Upper lobe of right lung (tissue), 1 donor: ENCODE measurements at places on chromosomes 1 and 21. TPM values are rescaled to one million over a fixed set of nuclear protein-coding genes. Genes with fewer than 3 reads are reported as not detected.
A peak's percentile ranks its signal among the peaks of the same experiment; 100 is the strongest.

DNA sequence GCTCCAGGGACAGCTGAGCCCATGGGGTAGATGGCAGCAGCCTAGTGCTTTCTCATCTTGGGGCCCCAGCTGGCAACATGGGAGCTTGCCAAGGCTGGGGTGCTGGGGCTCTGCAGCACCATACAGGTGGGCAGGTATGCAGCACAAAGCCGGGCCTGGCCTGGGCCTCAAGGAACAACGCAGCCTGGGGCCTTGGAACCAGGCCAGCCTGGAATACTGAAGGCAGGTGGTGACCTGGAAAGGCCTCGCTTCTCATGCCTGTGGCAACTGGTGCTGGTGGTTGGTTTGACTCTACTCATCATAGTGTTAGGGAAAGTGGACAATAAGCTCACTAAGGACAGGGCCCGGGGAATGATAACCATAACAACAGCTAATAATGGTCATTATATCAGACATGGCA, 27.0 kb upstream of the SDHB start:
- H3K4me1 ChIP-seq = no peaks in the 10 kb centered on the region
- H3K27ac ChIP-seq = no peak overlapping the region
- no peak overlapping the region for H3K4me3 ChIP-seq

- no peaks in the 10 kb centered on the region for H3K4me1 ChIP-seq
- H3K36me3 ChIP-seq = no peaks in the 10 kb centered on the region
- DNase-seq = no peak
Observed at GRCh38 chr1:216961516-216961915, 238.3 kb upstream of the ESRRG start.

Gene ADORA1
- total RNA-seq = 4.1 TPM

- no peaks in the 10 kb centered on the region for H3K36me3 ChIP-seq
- no peaks in the 10 kb centered on the region for H3K27me3 ChIP-seq
- no peak overlapping the region for H3K4me3 ChIP-seq
- peaks cover 5% of the 10 kb centered on the region for H3K4me1 ChIP-seq
- no peak for DNase-seq
- no peak overlapping the region for H3K27ac ChIP-seq
Observed at GRCh38 chr1:60972841-60973364, 109.5 kb upstream of the NFIA start.

GRCh38 chr21:32257962-32258785, 20.7 kb downstream of the MIS18A start:
- H3K27ac ChIP-seq = no peak overlapping the region
- H3K4me1 ChIP-seq = peaks cover 4% of the 10 kb centered on the region
- no peak overlapping the region for H3K4me3 ChIP-seq
- DNase-seq = no peak
- H3K36me3 ChIP-seq = no peaks in the 10 kb centered on the region
- no peaks in the 10 kb centered on the region for H3K27me3 ChIP-seq

DNA sequence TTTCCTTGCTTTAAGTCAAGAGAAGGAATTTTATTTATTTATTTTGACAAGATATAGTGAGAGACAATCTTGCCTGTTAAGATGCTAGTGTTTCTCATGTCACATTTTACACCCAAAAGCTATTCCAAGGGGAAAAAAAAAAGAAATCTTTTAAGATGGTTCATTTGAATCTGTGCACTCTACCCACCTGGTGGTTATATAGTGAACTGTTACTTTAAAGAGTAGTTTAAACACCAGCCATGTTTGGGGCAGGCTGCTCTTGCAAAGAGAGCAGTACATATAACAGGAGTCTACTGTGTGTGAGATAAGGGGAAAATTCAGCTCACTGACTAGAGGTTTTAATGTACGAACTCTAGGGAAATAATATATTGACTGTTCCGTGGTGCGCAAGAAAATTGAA, 3.3 kb upstream of the ELAVL4 start:
- H3K36me3 ChIP-seq = no peaks in the 10 kb centered on the region
- H3K27ac ChIP-seq = no peak overlapping the region
- peaks cover 22% of the 10 kb centered on the region for H3K27me3 ChIP-seq
- DNase-seq = no peak
- no peak overlapping the region for H3K4me3 ChIP-seq

Gene AHDC1
- 34.2 TPM for total RNA-seq

- H3K4me3 ChIP-seq = no peak overlapping the region
- H3K27me3 ChIP-seq = no peaks in the 10 kb centered on the region
- peaks cover 11% of the 10 kb centered on the region for H3K36me3 ChIP-seq
- H3K4me1 ChIP-seq = peaks cover 100% of the 10 kb centered on the region
- DNase-seq = no peak
- peak overlapping the region; percentile 90 for H3K27ac ChIP-seq
Observed at GRCh38 chr1:33341190-33341589, 20.3 kb upstream of the A3GALT2 start.

- H3K27me3 ChIP-seq = no peaks in the 10 kb centered on the region
- no peak for DNase-seq
- H3K36me3 ChIP-seq = no peaks in the 10 kb centered on the region
- peak overlapping the region; percentile 66 for H3K27ac ChIP-seq
Observed at GRCh38 chr1:218351391-218352074, 6.4 kb downstream of the TGFB2 start.

DNA sequence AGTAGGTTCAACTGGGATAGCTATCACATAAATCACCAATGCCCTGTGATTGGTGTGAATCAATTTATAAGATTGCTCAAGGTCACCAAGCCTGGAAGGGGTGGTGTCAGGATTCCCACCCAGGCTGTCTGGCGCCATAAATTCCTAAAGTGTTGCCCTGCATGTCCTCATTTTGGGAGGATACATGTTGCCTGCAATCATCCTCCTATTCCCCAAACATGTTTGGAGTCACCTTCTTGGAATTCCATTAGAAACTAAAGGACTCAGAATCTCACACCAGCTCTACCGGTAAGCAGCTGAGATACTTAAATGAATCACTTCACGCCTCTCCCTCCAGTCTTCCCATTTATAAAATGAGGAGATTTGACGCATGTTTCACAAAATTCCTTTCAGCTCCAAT, 54.1 kb upstream of the SLC45A1 start:
- no peaks in the 10 kb centered on the region for H3K36me3 ChIP-seq
- H3K4me3 ChIP-seq = no peak overlapping the region
- DNase-seq = no peak
- no peaks in the 10 kb centered on the region for H3K27me3 ChIP-seq
- H3K4me1 ChIP-seq = peaks cover 16% of the 10 kb centered on the region

Gene BTG2
- total RNA-seq = 95.3 TPM

DNA sequence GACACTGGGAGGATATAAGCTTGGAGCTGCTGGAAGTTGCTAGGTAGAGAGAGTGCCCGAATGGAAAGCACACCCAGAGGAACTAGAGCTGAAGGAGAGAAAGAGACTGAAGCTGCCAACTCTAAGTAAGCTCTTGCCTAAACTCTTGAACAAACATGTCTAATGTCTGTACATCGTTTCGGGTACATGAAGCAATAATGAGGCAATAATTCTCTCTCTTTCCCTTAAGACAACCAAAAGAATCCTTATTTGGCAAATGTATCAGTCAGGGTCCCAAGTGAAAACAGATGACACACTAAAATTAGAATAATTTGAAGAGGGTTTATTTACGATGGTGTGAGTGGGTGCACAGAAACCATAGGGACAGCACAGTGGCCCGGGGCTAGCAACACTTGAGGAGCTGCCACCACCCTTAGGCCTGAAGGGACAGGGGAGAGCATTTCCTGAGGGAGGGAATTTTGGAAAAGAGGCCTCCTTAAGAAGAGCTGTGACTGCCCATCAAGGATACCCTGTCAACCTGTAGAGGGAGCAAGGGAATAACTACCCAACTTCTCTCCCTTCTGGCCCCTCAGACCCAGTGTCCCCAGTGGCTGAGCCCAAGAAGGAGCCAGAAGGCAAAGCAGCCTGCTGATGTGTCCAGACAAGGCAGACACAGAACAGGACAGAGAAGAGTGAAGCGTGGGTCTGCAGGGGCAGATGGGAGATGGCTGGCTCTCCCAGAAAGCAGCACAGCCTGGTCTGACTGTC, 36.1 kb upstream of the KHDRBS1 start:
- no peak overlapping the region for H3K27ac ChIP-seq
- H3K4me3 ChIP-seq = no peak overlapping the region
- H3K4me1 ChIP-seq = no peaks in the 10 kb centered on the region
- no peaks in the 10 kb centered on the region for H3K36me3 ChIP-seq
- H3K27me3 ChIP-seq = no peaks in the 10 kb centered on the region

- no peak overlapping the region for H3K4me3 ChIP-seq
- H3K36me3 ChIP-seq = no peaks in the 10 kb centered on the region
- H3K27ac ChIP-seq = no peak overlapping the region
- H3K27me3 ChIP-seq = no peaks in the 10 kb centered on the region
Observed at GRCh38 chr1:240515505-240515904, 96.5 kb downstream of the GREM2 start.

GRCh38 chr1:88398338-88398737, 285.7 kb upstream of the PKN2 start:
- no peak for DNase-seq
- no peaks in the 10 kb centered on the region for H3K27me3 ChIP-seq
- H3K4me1 ChIP-seq = no peaks in the 10 kb centered on the region
- no peak overlapping the region for H3K27ac ChIP-seq
- no peaks in the 10 kb centered on the region for H3K36me3 ChIP-seq
- H3K4me3 ChIP-seq = no peak overlapping the region

Gene SH2D5
- total RNA-seq = 0.52 TPM

Gene ZBTB8B
- not detected for total RNA-seq

- DNase-seq = no peak
- H3K4me3 ChIP-seq = no peak overlapping the region
- H3K36me3 ChIP-seq = no peaks in the 10 kb centered on the region
- H3K27ac ChIP-seq = no peak overlapping the region
Observed at GRCh38 chr21:17416139-17416538, 96.7 kb upstream of the CXADR start.

Gene GCSAML
- 2.7 TPM for total RNA-seq

GRCh38 chr1:62964141-62964540, 180.2 kb downstream of the ATG4C start:
- no peak overlapping the region for H3K27ac ChIP-seq
- no peaks in the 10 kb centered on the region for H3K27me3 ChIP-seq
- H3K36me3 ChIP-seq = no peaks in the 10 kb centered on the region
- H3K4me3 ChIP-seq = no peak overlapping the region

DNA sequence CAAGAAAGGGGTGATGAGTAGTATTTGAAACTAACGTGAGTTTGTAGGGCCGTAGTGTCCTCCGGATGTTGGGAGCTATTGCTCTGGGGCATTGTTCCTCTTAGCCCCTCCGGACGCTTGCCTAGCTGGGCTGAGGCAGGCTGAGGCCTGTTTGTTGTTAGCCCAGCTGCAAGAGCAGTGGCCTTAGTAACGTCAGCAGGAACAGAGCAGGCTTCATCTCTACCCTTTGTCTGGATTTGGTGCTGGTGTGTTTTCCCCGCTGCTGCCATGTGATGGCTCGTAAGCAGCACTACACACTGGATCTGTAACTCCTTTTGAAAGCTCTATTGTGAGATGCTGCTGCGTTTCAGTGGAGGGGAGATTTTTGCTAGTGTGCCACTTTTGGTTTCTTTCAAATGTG, 57.6 kb downstream of the DNM3 start:
- no peak overlapping the region for H3K4me3 ChIP-seq
- peak overlapping the region; percentile 44 for H3K27ac ChIP-seq
- no peaks in the 10 kb centered on the region for H3K27me3 ChIP-seq
- H3K36me3 ChIP-seq = no peaks in the 10 kb centered on the region
- DNase-seq = no peak
- no peaks in the 10 kb centered on the region for H3K4me1 ChIP-seq

Gene LMX1A
- not detected for total RNA-seq

DNA sequence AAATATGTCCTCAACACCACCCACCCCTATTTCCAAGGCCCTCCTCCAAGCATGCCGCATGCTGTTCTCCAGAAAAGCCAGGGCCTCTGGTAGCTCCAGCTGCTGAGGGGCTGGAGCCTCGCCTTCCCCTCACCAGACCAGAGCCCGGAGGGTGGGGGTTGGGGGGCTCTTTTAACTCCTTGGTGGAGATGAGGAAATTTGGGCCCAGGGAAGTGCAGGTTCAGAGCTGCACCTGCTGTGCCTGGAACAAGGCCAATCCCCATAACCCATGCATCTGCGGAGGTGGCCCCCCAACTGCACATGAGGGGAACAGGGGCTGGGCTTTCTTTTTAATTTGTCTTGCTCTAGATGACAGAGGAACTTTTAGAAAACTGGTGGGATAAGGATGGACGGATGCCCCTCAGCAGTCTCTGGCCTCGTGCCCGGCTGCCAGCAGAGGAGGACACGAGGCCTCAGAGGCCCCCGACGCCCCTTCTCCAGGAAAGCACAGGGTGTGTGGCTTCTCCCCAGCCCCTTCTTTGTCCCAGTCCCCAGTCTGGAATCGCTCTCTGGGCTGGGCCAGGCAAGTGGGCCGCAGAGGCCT, 550 bp upstream of the SELENON start:
- DNase-seq = no peak
- no peaks in the 10 kb centered on the region for H3K36me3 ChIP-seq
- no peaks in the 10 kb centered on the region for H3K27me3 ChIP-seq
- peaks cover 50% of the 10 kb centered on the region for H3K4me1 ChIP-seq
- H3K27ac ChIP-seq = peak overlapping the region; percentile 86

DNA sequence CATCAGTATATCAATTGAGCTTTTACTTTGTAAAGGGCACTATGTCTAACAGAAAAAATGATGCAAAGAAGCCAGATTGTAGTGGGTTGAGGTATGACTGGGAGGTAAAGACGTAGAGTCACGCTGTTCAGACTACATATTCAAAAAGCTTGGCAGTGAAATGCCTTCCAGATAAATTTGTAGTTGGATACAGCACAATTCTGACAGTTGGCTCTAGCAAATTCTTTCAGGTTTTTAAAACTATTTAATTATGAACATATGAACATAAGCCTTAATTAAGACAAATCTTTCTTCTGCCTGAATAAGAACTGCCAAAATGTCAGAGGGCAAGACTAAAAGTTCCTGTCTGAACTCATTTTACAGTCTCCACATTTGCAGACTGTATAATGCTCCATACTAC, 118.8 kb downstream of the DPYD start:
- H3K27ac ChIP-seq = no peak overlapping the region
- no peak for DNase-seq
- H3K4me1 ChIP-seq = no peaks in the 10 kb centered on the region
- no peaks in the 10 kb centered on the region for H3K27me3 ChIP-seq
- no peak overlapping the region for H3K4me3 ChIP-seq

DNA sequence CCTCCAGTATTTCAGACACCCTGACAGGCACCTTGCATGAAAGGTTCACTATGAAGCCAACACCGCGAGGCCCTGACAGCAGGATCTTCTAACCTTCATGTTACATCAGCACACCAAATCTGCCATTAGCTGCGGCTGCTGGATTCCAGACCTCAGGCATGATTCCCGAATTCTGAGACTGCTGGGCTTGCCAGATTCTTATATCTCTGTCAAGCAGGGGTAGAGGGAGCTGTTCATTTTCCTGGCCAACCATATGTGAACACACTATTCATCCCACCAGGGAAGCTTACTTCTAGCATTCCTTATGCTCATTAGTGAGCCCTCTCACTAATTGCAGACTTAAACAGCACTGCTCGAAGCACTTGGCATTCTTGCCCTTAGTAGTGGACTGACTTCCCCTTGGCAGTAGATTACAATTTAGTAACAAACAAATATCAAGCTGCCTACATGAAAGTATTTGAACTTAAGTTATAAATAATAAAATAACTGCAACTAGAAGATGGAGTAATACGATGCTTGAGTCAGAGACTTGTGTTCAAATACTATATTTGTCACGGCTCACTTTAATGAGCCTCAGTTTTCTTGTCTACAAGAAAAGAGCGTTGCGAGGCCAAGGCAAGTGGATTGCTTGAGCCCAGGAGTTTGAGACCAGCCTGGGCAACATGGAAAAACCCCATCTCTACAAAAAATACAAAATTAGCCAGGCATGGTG, 43.3 kb downstream of the NID1 start:
- DNase-seq = no peak
- H3K27me3 ChIP-seq = no peaks in the 10 kb centered on the region
- H3K27ac ChIP-seq = peak overlapping the region; percentile 58
- peaks cover 25% of the 10 kb centered on the region for H3K36me3 ChIP-seq

GRCh38 chr1:20080441-20081352, 10.7 kb downstream of the PLA2G5 start:
- no peaks in the 10 kb centered on the region for H3K27me3 ChIP-seq
- H3K36me3 ChIP-seq = no peaks in the 10 kb centered on the region
- H3K4me3 ChIP-seq = no peak overlapping the region
- peaks cover 3% of the 10 kb centered on the region for H3K4me1 ChIP-seq
- no peak overlapping the region for H3K27ac ChIP-seq
